HT1080 (cell line): ENCODE measurements at places on chromosomes 7 and 10.

- no peak for DNase-seq
Observed at GRCh38 chr7:113775401-113775800, 143.4 kb downstream of the PPP1R3A start.

- DNase-seq, result no peak
Observed at GRCh38 chr7:87581723-87582122, 19.0 kb downstream of the ABCB1 start.

- DNase-seq, result no peak
Observed at GRCh38 chr10:73810735-73811465, 498 bp downstream of the NDST2 start.

- no peak for DNase-seq
Observed at GRCh38 chr10:60359066-60359465, 30.6 kb downstream of the ANK3 start.

DNA sequence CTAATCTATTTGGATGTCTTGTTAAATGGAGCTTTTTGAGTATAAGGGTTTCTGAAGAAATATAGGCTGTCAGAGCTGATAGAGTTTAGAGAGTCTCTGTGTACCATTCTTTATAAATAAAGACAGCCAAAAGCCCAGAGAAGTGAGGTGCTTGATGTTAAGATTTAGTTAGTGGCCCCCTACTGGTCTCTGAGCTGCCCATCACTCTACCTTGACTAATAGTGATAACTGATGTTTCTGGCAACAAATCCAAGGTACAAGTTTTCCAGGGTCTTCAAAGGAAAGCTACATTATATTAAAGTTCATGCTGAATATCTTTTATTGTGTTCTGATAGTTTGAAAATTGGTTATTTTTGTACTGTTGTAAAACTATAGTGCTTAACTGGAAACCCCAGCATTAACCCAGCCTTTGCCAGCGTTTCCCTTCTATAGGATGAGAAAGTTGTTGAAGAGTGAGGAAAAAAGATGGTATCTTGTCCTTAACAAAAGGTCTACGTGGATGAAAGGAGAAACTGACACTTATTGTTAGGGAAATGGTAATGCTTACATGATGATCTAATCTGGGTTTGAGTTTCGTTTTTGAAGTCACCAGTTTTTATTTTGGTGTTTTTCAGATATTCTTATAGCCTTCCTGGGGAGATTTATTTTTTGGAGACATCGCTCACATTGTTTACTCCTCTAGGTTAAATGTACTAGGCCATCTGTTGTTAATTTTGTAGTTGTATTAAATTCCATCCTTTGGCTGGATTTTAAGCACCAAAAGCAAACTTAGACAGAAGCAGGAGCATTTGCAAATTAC is 79.0 kb downstream of the AUTS2 start:
- DNase-seq, result no peak

GRCh38 chr7:48130658-48131108 is 40.6 kb upstream of the ABCA13 start:
- DNase-seq, result no peak
